ENCODE measurements at places on chromosomes 1 and 21.

DNA sequence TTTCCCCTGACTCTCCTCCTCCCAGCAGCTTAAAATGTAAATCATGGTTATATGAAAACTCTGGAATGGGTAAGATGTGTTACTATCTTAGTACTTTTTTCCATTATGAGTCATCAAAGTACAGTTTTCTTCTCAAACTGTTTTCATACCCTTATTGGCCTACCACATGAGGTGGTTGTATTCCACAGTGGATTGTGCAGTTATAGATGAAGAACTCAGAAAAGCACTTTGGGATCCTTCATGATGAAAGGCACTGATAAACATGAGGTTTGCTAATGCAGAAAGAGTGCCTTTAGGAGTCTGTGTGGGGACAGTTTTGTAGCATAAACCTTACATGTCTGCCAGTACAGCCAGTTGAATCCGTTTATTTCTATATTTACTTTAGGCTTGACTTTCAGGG is 32.0 kb upstream of the MYOCOS start:
- DNase-seq: no peak

- DNase-seq: no peak
Observed at GRCh38 chr1:147496044-147496443, 45.3 kb upstream of the BCL9 start.

DNA sequence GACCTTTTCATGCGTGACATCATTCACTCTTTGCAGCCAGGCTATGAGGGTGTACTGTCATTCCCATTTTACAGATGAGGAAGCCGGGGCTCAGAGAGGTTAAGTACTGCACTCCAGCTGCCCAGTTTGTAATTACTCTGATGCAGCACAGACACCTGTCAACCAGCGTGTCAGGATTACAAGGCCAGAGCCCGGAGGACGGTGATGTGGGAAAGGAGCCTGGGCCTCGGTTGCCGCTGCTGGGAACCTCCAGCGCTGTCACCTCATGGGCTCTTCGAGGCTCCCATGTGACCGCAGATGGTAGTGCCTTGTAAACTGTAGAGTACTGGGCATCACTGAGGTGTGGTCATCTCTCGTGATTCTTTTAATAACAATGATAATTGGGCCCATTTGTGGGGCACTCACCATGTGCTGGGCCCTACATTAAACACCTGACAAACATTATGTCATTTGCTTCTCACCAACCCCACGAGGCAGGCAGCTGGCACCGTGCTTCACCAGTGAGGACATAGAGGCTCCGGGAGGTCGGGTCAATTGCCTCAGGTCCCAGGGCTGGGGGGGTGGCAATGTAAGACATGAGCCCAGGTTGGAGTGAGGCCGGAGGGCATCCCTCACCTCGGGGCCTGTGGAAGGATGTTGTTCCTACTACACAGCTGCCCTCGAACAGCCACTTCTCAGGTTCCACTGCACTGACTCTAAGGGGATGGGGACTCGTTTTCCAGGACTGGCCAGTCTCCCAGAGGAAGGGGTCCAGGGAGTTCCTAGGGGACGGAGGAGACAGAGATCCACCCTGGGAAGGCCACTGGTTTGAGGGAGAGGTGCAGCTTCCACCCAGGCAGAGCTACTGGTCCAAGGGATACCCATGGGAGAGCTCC is 42.8 kb upstream of the PADI1 start:
- DNase-seq: no peak

DNA sequence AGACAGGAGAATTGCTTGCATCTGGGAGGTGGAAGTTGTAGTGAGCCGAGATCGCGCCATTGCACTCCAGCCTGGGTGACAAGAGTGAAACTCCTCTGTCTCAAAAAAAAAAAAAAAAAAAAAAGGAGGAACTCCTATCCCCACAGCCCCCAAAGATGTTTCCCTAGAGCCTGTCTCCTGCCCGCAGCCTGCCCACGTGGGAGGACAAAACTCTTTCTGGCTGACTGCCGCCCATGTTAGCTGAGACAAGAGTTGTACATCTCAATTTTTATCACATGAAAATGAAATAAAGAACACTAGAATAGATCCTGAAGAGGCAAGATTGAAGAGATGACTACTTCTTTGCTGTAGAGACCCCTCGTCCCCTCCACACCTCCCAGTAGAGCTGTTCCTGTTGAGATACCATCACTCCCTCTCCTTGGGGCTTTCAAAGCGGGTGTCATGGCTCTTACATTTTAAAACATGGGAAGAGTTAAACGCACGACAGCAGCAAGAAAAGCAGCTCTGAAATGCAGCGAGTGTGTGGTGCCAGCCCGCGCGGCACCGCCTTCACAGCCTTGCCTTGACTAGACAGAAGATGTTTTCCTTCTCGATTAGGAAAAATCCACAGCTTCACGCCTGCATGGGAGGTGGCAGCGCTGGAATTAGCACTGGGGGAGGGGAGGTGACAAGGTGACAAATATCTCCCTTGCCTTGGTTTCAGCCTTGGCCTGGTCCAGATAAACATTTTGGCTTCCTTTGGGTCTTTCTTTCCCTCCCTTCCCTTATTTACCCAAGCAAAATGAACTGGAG is 253.4 kb upstream of the CSF3R start:
- no peak for DNase-seq

DNA sequence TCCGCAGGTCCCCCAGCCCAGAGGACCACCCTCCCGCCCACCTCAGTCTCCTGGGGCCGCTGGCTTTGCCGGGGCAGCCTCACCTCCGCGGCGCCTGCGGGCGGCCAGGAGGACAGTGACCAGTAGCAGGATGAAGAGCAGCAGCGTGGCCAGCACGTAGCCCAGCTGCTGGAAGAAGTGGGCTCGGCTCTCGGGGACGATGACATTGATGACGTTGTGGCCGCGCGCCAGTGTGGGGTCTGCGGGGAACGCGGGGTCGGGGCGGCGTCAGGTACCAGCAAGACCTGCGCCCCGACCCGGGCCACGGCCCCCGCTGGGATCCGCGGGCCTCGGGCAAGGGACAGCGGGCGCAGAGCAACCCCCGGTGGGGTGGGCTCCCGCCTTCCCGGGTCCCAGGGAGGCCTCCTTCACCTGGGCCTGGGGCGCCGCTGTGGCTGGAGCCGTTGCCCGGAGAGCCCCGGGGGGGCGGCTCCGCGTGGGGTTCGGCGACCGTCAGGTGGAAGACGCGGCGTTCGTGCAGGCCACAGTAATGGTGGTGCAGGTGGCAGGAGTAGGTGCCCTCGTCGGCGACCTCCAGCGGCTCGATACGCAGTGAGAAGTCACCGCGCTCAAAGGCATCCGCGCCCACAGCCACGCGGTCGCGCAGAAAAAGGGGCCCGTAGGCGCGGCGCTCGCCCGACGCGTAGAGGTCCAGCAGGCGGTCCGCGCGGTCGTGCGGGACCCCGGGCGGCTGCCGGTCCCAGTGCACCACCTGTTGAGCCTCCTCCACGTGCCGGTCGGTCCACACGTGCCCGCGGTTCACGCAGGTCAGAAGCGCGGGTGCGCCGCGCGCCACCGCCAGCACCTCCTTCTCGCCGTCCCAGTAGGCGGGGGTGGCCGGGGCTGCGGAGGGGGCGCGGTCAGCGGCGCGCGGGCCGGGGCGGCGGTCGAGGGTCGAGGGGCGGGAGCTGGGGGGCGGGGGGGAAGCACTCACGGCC is 3.8 kb downstream of the MXRA8 start:
- no peak for DNase-seq

GRCh38 chr1:32247983-32248889 is 1.2 kb downstream of the FAM167B start:
- peak; percentile 86 for DNase-seq

DNA sequence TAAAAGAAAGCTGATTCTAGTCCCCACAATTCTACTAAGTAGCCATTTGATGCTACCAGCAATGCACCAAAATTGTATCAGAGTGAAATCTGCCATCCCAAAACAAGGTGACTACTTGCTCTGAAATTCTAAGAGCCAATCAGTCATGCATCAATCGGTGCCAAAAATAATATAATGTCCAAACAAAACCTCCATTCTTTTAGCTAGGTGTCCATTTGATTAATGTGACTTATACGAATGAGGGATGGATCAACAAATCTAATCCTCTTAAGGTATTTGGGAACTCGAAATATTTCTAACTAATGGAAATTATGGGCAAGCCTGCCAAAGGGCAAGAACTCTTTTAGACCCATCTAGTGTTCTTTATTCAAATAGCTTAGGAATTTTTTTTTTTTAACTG is 66.4 kb upstream of the NEK2 start:
- no peak for DNase-seq

- no peak for DNase-seq
Observed at GRCh38 chr1:157403203-157403602, 149.1 kb downstream of the FCRL5 start.

- no peak for DNase-seq
Observed at GRCh38 chr1:169486281-169487051, 722 bp upstream of the SLC19A2 start.

- DNase-seq: no peak
Observed at GRCh38 chr1:156746728-156747631, 4.5 kb downstream of the HDGF start.

- DNase-seq: peak; percentile 7
Observed at GRCh38 chr1:183218971-183219615, 33.0 kb downstream of the LAMC2 start.

DNA sequence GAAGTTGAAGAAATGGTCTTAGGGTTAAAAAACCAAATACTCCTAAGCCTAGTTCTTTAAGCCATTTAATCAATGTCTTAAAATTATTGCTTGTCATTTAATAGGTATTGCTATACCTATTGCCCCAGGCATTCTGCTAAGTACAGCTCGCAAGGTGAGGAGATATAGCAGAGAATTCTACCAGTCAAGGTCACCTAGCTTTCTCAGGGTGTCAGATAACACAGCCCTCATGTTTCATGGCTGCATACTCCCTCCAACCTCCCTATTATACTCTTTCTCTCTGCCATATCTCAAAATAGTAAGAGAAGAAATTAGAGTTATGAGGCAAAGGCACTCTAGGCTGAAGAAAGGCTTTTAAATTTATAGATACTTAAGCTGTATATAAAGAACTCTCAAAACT is 68.4 kb upstream of the GPR88 start:
- no peak for DNase-seq

GRCh38 chr1:11473491-11474034 is 5.4 kb upstream of the DISP3 start:
- no peak for DNase-seq

- peak; percentile 19 for DNase-seq
Observed at GRCh38 chr1:83632906-83633305, 366.0 kb downstream of the TTLL7 start.

GRCh38 chr1:240776237-240776636 is 164.3 kb upstream of the GREM2 start:
- no peak for DNase-seq

GRCh38 chr1:39925721-39926342 is 24.1 kb upstream of the MYCL start:
- DNase-seq: no peak

DNA sequence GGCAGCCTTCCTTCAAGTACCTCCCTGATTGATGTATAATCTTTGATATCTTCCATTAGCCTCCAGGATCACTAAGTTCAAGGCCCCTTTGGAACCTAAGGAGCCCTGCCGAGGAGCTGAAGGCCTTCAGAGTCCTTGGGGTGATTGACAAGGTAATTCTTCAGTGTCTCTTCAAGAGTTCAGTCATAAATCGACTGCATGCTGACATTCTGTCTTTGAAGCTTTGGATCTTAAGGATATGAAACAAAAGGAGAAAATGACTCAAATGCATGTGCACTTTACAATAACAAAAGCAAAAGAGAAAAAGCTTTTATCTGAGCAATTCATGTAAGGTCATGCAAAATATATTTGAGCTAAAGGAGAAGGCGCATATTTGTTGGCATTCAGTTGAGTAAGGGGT is 125.3 kb downstream of the RPS6KC1 start:
- no peak for DNase-seq

GRCh38 chr1:4975856-4976255 is 321.4 kb downstream of the AJAP1 start:
- no peak for DNase-seq

DNA sequence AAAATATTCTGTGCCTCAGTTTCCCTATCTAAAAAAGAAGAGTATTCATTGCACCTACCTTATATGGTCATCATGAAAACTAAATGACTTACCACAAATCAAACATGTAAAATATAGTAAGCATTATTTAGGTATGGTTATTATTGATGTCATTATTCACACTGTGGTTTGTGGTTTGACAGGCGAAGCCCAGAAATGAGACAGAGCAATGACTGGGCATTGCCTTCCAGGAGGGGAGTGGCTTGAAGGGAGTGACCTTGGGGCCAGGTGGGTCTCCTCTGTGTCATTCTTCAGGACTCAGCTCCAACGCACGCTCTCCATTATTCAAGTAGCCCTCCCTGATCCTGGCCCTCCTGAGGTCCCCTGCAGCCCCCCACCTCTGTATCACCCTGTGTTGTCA is 133.7 kb downstream of the DMRTA2 start:
- no peak for DNase-seq

DNA sequence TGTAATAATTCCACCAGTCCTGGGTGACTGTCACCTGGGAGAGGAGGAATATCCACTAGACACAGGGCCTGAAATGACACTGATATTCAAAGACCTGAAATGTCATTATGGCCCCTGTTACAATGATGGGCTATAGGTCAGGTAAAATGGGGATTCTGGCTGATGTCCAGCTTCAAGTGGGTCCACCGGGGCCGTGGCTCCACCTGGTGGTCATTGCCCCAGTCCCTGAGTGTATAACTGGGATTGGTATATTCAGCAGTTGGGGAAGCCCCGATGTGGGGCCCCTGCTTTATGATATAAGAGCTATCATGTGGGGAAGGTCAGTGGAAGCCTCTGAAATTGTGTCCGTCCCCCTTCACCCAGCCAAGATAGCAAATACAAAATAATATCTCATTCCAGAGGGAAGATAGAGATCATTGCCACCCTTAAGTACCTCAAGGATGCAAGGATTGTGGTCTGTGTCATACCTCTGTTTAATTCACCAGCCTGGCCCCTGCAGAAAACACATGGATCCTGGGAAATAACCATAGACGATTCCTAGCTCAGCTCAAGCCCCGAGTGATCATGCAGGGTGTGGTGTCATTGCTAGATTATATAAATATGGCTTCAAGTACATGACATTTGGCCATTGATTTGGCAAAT is 19.4 kb downstream of the PLEKHO1 start:
- DNase-seq: no peak

DNA sequence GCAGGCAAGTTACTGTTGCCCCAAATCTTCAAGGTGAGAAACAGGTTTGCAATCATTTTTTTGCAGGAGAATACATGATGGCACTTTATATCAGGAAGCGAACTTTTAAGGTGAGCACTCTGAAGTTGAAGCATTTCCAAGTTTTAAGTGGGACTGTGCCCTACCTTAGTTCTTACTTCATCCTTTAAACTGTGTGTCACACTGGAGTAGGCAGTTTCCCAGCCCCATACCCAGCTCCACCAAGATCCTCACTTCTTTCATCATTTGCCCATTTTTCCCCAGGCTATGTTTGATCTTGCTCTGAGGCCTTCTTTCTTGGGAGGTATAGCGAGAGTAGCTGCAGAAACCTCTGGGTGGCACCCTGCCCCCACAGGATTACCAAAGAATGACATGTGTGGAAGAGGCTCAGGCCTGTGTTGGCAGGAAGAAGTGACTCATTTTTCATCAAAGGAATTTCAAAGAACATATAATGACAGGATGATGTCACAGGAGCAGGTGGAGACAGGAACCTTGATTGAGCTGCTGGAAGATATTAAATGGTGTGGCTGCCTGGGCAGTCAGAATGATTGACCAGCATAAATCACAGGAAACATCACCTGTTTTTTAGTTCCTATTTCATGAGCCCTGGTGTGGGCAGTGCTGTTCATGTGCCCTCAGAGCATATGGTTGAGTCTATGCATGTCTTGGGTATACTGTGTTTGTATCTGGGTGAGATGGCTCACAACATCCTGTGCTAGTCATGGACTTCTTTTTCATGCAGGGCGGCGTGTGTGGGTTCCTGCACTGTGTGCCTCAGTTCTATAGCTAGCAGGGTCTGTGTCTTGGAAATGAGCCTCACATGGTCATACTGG is 20.8 kb upstream of the MACF1 start:
- DNase-seq: peak; percentile 80

All from stimulated activated CD4-positive, alpha-beta T cell treated with anti-CD3 and anti-CD28 coated beads, TNF-alpha, amount 100 ng/mL, for 24 hours (primary cell).